ENCODE measurements at places on chromosomes 5 and 9.

GRCh38 chr5:167580608-167581007 is 710.8 kb upstream of the WWC1 start:
- no peak for DNase-seq

- DNase-seq: no peak
These were observed 39.9 kb downstream of the CEP72 start for GRCh38 chr5:652023-652515.

- no peak for DNase-seq
These were observed 16.5 kb downstream of the HBEGF start for GRCh38 chr5:140329739-140330481.

DNA sequence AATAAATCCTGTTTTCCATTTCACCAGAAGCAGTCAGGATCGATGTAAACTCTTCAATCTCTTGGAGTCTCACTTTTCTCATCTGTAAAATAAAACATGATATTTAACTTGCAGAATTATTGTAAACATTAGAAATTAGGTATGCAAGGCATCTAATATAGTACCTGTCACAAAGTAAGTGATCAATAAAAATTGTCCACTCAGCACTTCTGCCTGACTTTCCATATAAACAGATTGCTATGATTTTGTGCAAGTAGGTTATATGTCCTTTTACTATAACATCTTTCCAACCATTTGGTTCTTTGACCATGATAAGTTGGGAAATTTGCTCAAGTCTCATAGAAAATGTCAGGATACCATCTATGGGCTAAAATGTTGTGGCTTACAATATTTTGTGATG is 148.8 kb upstream of the MTAP start:
- DNase-seq: no peak

DNA sequence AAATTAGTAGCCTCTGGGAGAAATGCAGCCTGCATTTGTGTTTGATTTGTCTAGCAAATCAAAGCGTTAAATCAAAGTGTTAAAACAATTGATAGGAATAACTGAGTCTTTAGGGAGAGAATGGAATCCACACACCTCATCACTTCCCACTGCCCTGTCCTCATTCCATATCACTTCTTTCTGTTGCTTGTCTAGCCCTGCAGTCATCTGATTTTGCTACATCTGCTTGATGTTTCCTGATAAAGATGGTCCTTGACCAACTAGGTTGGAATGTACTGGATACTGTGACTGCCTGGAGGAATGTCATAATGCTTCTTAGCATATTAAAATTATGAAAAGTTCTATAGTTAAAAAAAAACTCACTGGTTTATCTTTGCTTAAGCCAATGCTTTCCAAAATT is 119.9 kb downstream of the DOCK2 start:
- no peak for DNase-seq

All from activated T-cell treated with anti-CD3 and anti-CD28 coated beads, Interleukin-2, amount 50 U/mL, for 48 hours (primary cell).